ENCODE measurements at places on chromosomes 2 and 18.

GRCh38 chr2:99461828-99462483 is 27.9 kb downstream of the REV1 start:
- no peak for DNase-seq

GRCh38 chr18:39380186-39380725 is 1814.7 kb upstream of the CELF4 start:
- no peak for DNase-seq

- DNase-seq, result no peak
Observed at GRCh38 chr2:45470531-45470930, 140.5 kb downstream of the SRBD1 start.

DNA sequence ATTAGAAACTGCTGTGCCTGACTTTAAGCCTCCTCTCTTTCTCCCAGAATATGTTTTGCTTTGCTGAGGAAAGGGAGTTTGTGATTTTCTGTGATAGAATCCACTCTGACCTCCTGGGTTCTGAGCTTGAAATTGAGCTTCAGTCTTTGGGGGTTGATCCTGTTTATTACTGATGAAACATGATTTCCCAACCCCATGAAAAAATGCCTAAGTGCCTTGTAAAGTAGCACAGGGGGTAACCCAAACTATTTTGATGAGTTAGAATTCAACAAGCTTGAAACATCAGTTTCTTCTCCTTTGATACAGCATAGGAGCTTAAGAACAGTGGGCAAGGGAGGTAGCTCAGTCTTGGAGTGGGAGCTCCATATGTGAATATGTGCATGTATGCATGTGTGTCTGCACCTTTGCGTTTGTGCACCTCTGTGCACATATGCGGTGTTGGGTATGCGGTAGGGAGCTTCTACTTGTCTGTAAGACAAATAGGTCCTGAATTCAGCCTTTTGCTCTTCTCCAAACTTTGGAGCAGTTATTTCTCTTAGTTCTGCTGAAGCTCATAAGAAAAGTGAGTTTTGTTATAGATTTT is 364.6 kb downstream of the OSR1 start:
- DNase-seq, result no peak

DNA sequence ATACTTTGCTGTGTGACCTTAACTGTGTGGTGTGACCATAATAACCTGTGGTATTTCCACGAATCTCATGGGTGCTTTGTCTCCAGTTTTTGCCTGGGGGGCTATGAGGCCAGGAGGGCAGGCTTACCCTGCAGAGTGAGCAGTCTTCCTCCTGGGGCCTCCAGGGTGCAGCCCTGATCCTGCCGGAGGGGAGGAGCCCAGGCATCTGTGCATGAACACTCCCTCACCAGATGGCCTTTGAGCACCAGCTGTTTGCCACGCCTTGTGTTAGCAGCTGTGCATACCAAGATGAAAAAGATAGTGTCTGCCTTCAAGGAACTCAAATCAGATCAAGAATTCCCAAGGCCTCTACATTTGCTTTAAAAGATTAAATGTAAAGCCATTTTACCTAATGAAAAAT is 75.0 kb upstream of the RBM44 start:
- DNase-seq, result peak; percentile 32

DNA sequence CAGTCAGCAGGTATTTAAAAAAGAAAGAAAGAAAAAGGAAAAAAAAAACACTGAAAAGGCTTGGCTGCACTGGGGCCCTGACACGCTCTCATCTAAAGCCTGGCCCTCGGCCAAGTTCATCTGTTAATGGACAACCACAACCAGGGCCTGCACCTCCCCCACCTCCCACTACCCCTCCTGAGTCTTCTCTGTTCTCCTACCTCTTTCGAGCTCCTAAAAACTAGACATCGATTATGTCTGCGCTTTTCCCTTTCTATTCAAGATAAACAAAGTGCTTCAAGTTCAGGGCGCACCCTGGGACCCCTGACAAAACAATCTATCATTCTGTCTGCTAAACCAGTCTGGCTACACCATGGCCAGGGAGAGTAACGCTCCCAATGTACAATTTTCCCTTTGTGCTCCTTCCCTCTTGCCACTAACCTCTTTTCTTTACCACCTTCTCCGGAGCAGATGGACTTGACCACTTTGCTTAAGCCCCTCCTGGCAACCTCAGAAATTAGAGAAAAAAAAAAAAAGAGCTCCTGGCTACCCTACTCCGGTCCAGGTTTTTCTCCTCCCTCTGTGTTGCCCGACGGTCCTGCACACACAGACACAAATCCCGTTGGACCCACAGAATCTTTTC is 22.7 kb downstream of the BCL11A start:
- no peak for DNase-seq

GRCh38 chr18:43869451-43870008 is 592.2 kb upstream of the SYT4 start:
- DNase-seq, result no peak

- no peak for DNase-seq
Observed at GRCh38 chr2:172095905-172096625, 6.6 kb downstream of the DLX2 start.

- no peak for DNase-seq
Observed at GRCh38 chr2:236083934-236084333, 84.3 kb downstream of the GBX2 start.

DNA sequence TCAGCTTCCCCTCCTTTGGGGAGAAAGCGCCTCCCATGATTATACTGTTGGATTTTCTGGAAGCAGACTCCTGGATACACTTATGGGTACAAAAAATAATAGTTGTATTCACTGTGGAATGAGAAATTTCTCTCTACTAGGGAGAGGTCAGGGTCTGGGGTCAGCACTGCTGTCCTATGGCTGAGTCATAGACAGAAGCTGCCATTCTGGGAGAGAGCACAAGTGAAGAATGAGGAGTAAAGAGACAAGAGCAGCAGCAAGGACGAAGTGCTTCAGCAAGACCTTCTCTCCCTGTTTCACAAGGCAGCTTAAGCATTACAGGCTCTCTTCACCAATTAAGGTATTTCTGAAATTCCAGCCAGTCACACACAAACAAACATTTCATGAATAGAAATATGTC is 10.1 kb upstream of the UNC80 start:
- DNase-seq, result no peak

DNA sequence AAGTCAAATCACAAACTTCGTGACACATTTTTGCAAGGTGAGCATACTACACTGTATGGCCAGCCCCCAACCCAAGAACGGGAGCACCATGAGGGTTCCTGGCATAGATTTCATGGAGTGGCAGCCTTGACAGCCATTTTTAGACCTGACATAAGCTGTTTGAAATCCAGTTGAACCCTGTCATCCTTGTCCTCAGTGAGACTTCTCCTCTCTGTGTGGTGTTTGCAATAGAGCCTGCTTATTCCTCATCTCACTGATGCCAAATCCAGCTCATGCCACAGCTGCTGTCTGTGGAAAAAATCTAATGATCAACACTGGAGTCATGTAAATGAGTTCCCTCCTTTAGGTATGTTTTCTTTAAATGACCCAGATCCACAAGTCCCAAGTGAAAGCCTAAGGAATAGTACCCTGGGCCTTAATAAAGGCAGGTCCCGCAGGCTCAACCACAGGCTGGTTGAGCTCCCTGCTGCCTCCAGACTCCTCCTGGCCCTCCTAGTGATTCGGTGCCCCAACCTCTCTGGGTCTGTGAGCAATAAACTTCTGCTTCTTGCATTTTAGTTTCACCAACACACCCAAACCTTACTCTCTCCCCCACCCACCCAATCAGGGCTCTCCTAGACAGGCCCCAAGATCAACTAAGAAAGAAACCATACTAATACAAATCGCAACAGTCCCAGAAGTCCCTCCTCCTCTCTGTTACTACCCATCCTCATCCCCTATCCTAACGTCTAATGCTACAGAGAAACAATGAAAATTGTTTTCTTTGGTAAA is 8.4 kb upstream of the CREG2 start:
- DNase-seq, result no peak

- DNase-seq, result no peak
Observed at GRCh38 chr2:239836021-239836765, 188.9 kb downstream of the NDUFA10 start.

DNA sequence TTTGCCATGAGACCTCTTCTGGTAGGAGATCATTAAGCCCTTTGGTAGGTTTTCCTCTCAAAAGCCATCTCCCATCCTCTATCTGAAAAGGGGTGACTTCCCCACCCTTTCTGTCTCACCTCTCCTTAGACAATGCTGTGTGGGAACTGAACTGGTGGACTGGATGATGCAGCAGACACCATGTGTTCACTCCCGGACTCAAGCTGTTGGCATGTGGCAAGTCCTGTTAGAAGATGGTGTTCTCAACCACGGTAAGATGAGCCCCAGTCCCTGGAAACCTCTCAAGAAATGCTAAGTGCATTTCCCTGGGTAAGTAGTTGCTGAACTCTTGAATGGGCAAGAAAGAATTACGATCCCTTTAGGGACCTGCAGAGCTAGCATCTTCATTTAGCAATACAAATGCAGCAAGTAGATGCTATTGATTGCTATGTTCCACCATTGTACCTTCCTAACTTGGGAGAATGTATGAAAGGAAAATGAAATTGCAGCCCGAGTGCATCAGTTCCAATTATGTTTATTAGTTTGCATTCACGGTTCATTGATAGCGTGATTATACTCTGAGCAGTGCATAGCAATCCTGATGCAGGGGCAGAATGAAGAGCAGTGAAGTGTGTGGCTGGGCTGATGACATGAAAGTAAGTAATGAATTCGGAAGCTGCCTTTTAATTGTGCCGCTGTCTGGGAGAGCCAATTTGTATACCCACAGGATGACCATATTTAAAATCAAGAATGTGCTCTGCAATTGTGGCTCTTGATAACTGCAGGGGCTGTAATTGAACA is 110.0 kb upstream of the MAP3K20 start:
- DNase-seq, result no peak

DNA sequence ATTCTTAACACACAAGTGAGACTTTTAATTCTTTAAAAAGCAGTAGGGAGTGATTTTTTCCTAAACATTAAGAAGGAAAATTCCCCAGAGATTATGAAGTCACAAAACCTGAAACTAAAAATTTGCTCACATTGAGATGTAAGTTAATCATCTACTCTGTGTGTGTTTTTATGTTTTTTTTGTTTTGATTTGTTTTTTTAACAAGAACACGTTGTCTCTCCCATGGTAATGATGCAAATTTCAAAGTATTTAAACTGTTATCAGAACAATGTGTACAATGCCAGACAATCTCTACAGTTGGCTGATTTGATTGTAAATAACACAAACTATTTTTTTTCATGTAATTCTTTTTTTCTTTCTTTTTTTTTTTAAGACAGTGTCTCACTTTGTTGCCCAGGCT is 71.5 kb downstream of the COLEC12 start:
- DNase-seq, result no peak

DNA sequence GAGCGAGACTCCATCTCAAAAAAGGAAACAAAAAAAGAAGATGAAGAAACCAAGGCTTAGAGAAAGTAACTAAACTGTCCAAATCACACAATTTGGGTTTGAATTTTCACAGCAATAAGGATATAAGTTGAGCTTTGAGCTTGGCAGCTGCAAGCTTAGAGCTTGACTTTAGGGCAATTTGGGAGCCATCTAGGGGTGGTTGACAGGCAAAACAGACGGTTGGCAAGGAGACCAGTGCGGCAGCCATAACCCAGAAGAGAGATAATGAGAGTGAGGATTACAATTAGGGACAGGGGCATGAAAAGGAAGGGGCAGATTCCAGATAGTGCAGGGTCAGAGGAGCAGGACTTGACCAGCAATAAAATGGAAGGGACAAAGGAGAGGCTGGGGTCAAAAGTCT is 382.2 kb upstream of the HNRNPA3 start:
- DNase-seq, result peak; percentile 30

GRCh38 chr2:129438501-129439057 is 540.9 kb upstream of the RAB6C start:
- DNase-seq, result no peak

DNA sequence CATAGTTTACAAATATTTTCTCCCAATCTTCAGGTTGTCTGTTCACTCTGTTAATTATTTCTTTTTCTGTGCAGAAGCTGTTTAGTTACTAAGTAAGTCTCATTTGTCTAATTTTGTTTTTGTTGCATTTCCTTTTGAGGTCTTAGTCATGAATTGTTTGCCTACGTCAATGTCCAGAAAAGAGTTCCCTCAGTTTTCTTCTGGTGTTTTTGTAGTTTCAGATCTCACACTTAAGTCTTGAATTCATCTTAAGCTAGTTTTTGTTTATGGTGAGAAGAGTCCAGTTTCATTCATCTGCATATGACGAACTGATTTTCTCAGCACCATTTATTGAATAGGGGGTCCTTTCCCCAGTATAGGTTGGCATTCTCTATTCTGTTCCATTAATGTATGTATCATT is 1252.2 kb upstream of the TMEFF2 start:
- DNase-seq, result no peak

DNA sequence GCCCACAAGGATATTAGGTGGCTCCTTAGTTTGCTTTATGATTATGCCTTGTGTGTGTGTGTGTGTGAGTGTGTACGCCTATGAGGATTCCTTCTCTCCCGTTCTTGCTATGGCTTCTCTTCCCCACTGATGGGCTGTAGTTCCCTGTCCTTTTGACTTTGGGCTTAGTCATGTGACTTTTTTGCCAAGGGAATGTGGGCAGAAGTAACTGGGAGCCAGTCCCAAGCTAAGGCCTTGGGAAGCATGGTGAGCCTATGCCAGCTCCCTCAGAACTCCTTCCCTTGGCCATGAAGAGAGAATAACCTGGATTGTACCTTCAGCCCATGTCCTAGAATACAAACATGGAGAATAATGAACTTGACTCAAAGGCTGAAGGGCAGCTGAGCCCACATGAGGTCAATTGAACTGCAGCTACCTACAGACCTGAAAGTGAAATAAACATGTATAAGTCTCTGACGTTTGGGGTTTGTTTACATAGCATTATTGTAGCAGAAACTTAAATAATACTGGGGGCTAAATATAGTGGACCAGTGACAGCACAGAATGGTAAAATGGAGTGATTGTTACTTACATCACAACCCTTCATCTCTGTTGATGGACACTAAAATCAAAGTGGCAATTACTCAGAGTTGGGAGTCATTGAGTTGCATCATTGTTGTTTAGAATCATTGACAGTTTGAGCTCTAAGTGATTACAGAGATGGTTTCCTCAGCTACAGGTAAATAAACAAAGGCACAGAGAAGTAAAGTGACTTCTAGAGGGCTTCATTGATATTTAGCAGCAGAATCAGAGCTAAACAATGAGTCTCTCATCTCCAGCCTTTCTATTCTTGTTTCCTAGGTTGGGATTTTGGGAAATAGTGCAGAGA is 15.3 kb upstream of the IL36G start:
- DNase-seq, result no peak

DNA sequence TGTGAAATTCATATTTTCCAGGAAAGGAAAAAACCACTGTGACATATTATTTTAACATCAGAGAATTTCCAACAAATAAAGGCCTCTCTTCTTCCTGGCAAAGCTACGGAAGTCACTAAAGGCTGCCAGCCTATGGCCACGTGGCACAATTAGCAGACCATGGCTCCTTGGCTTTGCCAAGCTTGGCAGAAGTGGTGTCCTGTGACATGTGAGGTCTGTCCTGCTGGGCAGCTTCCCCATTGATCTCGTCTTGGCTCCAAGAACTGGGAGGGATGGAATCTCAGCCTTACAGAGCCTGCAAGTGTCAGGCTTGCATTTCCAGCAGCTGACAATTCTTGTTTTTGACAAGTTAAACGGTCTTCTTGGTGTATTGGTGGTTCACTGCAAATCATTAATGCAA is 226.9 kb upstream of the THSD7B start:
- DNase-seq, result no peak

Measured in activated naive CD4-positive, alpha-beta T cell treated with anti-CD3 and anti-CD28 coated beads, Interleukin-2, amount 10 ng/mL, durations not matched to agents 7 days and 5 days (primary cell).